ENCODE measurements at places on chromosomes 12 and 14. TPM values are rescaled to one million over a fixed set of nuclear protein-coding genes. Genes with fewer than 3 reads are reported as not detected.

NOXRED1 gene
- not detected for polyA plus RNA-seq

GPR132 gene
- 13.0 TPM for polyA plus RNA-seq

SLC6A13 gene
- polyA plus RNA-seq = 0.09 TPM

MANSC1 gene
- 1.5 TPM for polyA plus RNA-seq

DNA sequence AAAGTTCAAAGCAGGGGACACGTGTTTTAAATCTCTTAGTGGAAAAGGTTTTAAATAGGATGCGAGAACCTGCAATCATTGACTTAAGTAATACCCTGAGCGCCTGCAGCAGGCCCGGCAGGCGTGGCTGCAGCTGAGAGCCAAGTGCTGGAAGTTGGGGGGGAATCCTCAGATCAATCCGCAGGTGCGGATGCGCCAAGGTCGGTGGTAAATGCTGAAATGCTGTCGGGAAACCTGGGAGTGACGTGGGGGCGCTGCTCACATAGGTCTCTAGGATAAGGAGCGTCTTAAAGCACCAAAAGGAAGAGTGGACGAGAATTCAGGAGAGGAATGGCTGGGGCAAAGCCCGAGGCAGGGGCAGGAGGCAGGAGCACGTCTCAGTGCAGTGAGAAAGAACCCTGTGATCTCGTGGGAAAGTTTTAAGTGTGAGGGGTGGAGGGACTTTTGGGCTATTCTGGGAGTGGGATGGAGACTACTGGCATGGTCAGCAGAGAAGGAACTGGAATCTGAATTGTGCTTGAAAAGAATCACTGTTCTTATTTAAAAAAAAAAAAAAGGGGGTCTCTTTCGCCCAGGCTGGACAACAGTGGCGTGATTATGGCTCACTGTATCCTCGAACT, 883 bp upstream of the CDCA4 start:
- DNase-seq = no peak

GRCh38 chr12:2489275-2489674, 305.5 kb upstream of the FKBP4 start:
- no peak for DNase-seq

DNA sequence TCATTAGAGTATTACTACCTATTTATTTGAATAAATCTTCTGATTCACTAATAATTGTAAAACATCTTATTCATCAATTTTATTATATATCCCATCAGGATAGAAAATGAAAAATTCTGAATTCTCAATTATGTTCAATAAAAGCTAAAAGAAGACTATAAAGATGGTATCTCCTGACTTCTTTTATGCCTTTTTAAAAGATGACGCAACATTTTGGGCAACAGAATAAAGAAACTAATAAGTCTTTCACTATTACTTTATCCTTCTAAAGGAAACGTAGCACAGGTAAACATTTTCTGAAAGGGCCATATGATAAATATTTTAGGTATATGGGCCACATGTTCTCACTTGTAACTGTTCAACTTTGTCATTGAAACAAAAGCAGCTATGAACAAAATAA, 10.1 kb upstream of the ATXN7L3B start:
- no peak for DNase-seq

DNA sequence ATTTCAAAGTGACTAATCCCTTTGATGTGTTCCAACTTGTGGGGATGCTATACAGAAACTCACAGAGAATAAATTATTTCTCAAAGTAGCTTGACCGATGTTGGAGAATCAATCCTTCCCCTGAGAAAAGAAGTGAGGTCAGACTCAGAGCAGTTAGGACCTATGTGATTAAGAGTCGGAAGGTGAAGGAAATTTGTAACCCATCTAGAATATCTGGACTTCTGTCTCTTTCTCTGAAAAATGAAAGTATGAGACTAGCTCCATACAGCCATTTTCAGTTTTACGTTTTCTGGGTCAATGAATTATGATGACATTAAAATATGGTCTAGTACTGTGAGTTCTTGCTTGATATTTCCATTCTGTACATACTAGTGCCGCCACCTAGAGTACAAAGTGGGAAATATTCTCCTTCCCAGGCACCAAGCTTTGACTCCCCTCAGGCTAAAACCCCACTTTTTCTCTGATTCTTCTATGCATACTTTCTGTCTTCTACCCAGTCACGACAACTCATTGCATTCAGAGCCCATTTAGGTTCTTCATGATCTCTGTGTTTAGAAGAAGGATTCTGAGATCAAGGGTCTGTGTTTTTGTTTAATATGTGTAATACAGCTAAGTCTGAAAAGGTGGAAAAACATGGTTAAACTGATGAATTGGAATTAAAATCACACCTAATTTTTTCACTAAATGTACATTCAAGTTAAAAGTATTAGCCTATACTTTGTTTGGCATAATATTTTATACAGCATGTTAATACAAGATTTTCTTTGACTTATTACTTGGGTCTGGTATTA, 6.9 kb upstream of the NTS start:
- DNase-seq = no peak

DNA sequence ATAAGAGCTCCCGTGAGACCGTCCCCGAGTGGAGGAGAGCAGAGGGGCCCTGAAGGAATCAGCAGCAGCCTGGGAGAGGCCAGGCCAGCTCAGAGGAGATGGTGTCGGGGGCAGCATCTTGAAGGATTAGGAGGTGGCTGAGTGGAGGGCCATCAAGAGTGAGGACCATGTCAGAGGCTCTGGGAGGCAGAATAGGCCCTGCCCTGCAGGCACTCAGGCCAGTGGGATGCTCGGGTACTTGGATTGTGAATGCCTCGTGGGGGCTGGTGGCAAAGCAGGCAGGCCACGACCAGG, 47.7 kb downstream of the IL31 start:
- DNase-seq = no peak

GRCh38 chr14:33986804-33987203, 35.9 kb upstream of the EGLN3 start:
- no peak for DNase-seq

GRCh38 chr14:101030586-101030985, 127.1 kb upstream of the RTL1 start:
- DNase-seq = no peak

DNA sequence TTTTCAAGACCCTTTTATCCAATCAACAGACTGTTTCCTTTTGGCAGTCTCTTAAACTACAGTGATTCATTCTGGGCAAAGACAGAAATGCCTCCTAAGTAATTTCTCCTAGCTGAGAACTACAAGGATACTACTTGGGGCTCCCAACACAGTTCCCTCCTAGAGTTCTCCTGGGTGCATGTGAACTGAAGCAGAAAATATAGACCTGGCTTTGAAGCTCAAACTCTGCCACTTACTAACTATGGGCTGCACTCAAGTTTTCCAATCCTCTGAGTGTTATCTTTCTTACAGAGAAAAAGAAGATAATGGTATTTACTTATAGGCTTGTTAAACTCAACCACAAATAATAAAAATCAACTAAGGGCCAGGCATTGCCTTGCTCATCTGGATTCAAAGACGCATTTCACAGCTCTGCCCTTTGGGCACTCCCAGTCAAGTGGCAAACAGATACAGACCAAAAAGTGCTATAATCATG, 97.6 kb downstream of the EFCAB11 start:
- DNase-seq = no peak

DNA sequence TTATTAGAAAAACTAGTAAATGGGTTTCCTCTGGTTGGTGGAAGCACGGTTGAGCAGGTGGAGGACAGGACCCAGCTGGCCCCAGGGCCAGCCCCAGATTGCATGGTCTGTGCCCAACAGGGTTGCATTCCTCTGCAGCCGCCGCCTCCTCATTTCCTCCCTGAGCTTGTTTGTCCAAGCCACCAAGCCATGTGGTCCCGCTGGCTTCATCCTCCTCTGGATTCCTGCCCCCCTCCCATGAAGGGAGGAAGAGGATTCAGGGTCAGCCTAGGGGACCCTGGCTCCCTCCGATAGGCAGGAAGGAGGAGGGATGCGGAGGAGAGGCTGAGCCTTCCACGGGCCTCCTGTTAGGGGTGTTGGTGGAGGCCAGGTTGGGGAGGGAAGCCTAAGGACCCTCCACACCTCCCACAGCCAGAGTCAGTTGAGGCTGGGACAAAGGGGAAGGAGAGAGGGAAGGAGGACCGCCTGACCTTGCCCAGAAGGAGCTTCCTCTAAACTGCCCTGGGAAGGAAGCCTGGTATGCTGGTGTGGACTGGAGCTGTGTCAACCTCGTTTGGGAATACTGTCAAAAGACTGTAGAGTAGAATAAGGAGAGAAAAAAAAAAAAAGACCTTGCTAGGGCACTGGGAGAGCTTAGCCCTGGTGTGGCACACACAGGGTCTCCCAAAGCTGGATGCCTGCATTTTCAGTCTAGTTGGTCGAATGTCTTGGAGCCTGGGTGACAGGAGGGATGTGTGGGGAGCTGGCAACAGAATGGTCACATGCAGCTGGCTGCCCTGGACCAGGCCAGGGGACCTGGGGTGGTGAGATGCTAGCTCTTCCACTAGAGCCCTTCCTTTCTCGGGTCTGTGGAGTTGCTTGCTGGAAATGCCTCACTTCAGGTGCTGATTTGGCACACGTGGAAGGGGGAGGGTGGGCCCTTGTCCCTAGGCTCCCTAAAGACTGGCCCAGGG, 42.4 kb downstream of the PLEKHG3 start:
- no peak for DNase-seq

GRCh38 chr12:26434299-26435068, 239.1 kb downstream of the SSPN start:
- peak; percentile 47 for DNase-seq

All from CD14-positive monocyte (primary cell).